ENCODE measurements at places on chromosomes 2 and 18.

DNA sequence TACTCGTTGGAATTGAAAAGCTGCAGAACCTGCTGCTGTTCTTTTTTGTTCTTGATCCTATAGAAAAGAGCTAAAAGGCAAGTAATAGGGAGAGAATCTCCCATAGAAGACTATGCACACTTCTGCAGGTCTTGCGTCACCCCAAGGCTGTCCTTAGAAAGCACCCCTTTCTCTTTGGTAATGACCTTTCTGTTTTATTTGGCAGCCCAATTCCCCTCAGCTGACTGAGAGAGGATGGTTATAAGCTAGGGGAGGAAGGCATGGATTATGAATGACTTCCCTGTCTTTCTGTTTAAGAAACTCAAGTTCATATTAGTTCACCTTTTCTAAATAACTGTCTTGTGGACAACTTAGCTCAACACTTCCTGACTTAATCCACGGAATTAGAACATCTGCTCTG, 122.9 kb downstream of the TXNL1 start:
- no peak for DNase-seq

DNA sequence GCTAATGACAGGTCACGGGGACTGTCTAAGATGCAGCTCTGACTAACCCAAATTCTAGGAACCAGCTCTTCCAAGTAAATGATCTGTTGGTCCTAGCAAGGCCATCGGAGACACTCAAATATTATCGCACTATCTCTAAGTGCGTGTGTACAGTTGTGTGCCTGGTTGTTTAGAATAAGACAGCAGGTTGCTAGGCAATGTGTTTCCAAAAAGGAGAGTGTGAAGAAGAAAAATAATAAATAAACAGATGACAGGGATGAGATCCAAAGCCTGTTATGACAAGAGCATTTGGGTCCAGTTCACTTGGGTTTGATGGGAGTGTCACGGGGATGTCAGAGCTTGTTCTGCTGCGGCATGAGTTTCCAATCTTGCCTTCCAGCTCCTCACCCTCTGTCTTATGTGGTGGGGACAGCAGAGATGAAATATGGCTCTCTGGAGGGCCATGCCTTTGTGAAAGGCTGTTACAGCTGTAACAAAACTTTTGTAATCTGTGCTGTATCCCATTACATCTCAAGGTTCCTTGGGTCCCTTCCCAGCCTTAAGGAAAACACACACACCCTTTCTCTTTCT, 127.5 kb upstream of the TNP1 start:
- DNase-seq: no peak

DNA sequence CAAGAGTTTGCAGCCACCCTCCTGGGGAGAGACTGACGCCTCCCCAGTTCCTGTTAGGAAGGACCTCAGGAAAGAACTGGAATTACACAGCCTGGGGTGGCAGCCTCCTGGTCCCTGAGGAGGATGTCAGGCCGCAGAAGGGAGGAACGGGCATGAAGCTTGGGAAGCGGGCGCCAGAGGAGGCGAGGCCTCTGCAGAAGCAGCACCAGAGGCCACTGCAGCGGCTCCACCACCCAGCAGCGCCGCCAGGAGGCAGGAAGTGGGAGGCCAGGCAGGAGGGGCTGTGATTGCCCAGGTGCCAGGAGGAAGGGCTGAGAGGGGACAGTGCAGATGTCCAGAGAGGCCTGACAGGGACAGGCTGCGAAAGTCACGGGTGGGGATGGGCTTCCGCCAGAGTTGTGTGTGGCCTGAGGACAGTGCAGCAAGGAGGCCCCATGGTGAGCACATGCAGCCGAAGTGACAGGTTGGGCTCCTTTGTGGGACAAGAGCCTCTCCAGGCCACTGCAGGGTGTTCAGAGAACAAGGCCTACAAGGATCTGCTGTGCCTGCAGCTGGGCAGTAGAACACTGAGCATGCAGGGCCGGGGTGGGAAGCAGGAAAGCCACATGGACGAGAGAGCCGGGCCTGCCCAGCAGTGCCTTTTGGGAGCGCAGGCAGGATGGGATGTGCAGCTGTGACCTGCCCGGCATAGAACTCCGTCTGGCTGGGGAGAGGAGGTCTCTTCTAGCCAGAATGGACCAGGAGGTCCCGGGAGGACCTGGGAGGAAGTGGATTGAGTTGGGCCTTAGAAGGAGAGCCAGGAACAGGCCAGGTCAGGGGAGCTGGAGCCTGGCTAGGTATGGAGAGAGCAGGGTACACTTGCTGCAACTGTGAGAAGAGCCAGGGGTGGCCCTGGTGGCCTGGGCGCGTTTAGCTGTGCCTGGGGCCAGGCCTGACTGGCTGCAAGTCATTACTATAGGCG, 39.1 kb upstream of the ALPP start:
- DNase-seq: no peak

- no peak for DNase-seq
Observed at GRCh38 chr2:17301437-17301836, 216.8 kb downstream of the RAD51AP2 start.

GRCh38 chr2:37984589-37984988, 59.5 kb downstream of the RMDN2 start:
- no peak for DNase-seq

DNA sequence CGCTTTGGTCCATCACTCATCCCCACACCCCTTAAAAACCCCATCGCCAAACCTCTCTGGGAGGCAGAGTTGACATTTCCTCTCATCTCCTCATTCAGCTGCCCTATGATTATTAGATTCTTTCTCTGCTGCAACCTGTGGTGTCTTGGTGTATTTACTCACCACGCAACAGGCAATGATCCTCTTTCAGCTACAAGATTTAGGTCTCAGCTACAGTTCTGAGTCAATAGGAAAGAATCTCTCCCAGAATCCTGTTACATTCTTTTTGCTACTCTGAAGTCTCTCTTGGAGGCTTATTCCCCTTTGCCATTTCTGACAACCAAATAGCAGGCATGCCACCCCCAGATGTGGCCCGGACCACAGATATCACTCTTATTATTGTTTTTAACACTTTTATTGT, 468.3 kb upstream of the GYPC start:
- no peak for DNase-seq

Measured in retinal pigment epithelial cell (primary cell).